Calu3 (cell line): ENCODE measurements at places on chromosomes 13 and 19. TPM values are rescaled to one million over a fixed set of nuclear protein-coding genes. Genes with fewer than 3 reads are reported as not detected.

- no peak overlapping the region for H3K4me3 ChIP-seq
- DNase-seq = peak; percentile 11
- H3K36me3 ChIP-seq = no peaks in the 10 kb centered on the region
- H3K4me1 ChIP-seq = no peaks in the 10 kb centered on the region
Measured at GRCh38 chr13:19818223-19818842, 35.6 kb upstream of the PSPC1 start.

Gene ZNF442
- total RNA-seq = 1.3 and 1.4 TPM in 2 replicates

DNA sequence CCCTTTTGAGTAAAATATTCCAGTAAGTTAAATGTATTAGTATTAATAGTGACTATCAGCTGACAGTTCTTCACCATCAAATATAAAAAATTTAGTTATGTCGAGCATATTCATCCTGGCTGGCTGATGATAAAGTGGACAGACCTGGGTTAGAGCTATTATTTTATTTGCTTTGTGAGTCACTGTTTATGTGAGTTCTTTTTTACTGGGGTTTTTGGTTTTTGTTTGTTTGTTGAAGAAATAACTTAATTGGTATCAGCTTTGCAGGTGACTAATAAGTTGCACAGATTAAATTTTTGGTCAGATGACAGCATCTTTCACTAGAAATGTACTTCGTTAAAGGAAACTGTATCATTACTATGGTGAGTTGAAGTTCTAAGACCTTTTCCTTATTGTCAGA lies 224.7 kb downstream of the GGACT start:
- H3K27me3 ChIP-seq = no peaks in the 10 kb centered on the region
- H3K27ac ChIP-seq = no peak overlapping the region
- no peaks in the 10 kb centered on the region for H3K36me3 ChIP-seq
- no peak for DNase-seq
- H3K4me1 ChIP-seq = peaks cover 8% of the 10 kb centered on the region

DNA sequence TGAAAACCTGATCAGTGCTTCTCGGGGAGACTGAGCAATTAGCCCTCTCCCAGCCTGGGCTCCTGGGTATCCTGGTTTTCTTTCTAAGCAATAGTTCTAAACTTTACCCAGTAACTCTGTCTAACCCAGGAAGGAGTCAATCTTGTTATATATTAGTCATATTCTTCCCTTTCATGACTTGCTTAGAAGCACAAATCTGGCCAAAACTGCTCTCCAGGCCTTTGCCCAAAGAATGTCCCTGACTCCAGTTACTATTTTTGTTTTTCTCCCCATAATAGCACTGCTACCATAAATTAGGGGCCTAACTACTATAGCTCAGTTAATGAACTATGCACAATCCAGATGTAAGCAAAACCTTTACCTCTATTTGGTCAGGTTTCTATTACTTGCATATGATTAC lies 355.8 kb upstream of the HTR2A start:
- H3K4me1 ChIP-seq = no peaks in the 10 kb centered on the region
- H3K4me3 ChIP-seq = no peak overlapping the region
- H3K27ac ChIP-seq = no peak overlapping the region
- H3K36me3 ChIP-seq = no peaks in the 10 kb centered on the region
- DNase-seq = no peak

Gene SLC46A3
- total RNA-seq = 1.3 TPM in 2 replicates

Gene S1PR4
- total RNA-seq = 0.37 TPM in 1 of 2 replicates, not detected in the other

DNA sequence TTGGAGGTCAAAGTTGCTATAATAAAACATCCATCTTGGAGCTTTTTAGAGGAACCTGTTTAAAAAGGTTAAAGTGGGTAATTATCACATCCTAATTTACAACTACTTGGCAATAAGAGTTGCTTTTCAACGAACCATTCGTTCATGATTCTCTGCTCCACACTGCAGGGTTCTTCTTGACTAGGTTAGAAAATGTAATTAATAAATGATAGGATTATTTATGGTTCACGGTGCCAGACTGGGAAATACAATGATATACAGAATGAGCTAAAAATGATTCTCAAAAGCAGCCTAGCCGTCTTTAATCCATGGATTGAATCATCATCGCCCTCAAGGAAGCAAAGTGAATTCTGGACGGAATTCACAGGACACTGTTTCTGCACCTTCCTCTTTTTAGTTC lies 291.2 kb downstream of the TEX29 start:
- H3K4me3 ChIP-seq = no peak overlapping the region
- no peak overlapping the region for H3K27ac ChIP-seq
- DNase-seq = no peak
- no peaks in the 10 kb centered on the region for H3K4me1 ChIP-seq
- no peaks in the 10 kb centered on the region for H3K27me3 ChIP-seq

- H3K4me1 ChIP-seq = peaks cover 12% of the 10 kb centered on the region
- no peak overlapping the region for H3K4me3 ChIP-seq
- no peak for DNase-seq
- H3K27me3 ChIP-seq = no peaks in the 10 kb centered on the region
- H3K27ac ChIP-seq = no peak overlapping the region
Measured at GRCh38 chr19:46607448-46607841, 6.3 kb downstream of the CALM3 start.

- no peak overlapping the region for H3K4me3 ChIP-seq
- no peaks in the 10 kb centered on the region for H3K4me1 ChIP-seq
- H3K27me3 ChIP-seq = peaks cover 34% of the 10 kb centered on the region
- H3K27ac ChIP-seq = no peak overlapping the region
Measured at GRCh38 chr13:29402166-29402636, 193.3 kb downstream of the SLC7A1 start.

GRCh38 chr19:36140304-36141038 lies 605 bp downstream of the CAPNS1 start:
- peaks cover 29% of the 10 kb centered on the region for H3K4me1 ChIP-seq
- DNase-seq = peak; percentile 63
- H3K27ac ChIP-seq = peak overlapping the region; percentile 99
- peak overlapping the region; percentile 95 for H3K4me3 ChIP-seq
- H3K27me3 ChIP-seq = no peaks in the 10 kb centered on the region

DNA sequence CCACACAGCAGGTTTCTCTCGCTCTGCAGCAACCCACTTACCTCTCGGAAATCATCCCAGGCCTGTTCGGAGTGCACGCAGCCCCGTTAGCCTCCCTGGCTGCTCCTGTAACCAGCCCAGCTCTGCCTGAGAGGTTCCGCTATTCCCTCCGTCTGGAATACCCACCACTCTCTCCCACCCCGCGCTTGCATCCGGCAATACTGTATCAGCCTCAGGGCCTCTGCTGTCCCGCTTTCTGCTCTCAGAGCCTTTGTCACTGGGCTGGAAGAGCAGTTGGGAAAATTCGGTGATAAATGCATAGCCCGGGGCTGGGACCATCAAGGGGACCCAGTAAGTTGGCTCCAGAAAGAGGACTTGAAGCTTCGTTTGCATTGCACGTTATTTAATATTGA lies 759 bp upstream of the TLE6 start:
- H3K4me1 ChIP-seq = no peaks in the 10 kb centered on the region
- DNase-seq = no peak
- peak overlapping the region; percentile 72 for H3K4me3 ChIP-seq
- peaks cover 11% of the 10 kb centered on the region for H3K36me3 ChIP-seq
- H3K27ac ChIP-seq = no peak overlapping the region

Gene MEF2B
- 1.7 and 2.3 TPM in 2 replicates for total RNA-seq

DNA sequence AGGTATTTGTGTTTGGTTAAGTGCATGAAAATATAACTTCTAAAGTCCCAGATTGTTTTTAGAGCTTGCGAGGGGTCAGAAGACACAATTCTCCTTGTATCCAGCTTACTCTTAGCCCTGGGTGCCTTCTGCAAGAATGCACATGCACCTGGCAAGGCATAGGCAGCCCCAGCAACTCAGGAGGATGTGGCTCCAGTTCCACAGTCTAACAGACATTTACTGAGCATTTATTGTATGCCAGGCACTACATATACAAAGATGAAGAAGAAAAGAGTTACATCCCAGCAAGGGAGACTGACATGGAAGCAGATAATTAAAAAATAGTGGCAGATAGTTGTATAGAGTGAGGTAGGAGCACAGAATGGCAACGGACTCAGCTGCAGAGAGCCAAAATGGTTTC lies 101.1 kb upstream of the FRY start:
- no peaks in the 10 kb centered on the region for H3K27me3 ChIP-seq
- peaks cover 5% of the 10 kb centered on the region for H3K36me3 ChIP-seq
- peaks cover 9% of the 10 kb centered on the region for H3K4me1 ChIP-seq
- no peak overlapping the region for H3K27ac ChIP-seq

DNA sequence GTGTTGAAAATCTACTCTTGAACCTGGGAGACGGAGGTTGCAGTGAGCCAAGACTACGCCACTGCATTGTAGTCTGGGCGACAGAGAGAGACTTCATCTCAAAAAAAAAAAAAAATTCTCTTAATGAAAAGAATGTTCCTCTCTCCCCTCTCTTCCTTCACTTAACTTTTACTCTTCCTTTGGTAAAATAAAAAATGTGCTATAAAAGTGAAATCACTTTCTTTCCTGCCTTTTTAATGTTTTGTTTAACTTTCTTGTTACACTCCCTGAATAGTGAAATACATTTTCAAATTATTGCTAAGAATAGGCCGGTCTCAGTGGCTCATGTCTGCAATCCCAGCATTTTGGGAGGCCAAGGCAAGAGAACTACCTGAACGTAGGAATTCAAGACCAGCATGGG lies 86.5 kb downstream of the DACH1 start:
- no peaks in the 10 kb centered on the region for H3K27me3 ChIP-seq
- H3K4me1 ChIP-seq = no peaks in the 10 kb centered on the region
- no peak for DNase-seq
- no peak overlapping the region for H3K27ac ChIP-seq
- H3K4me3 ChIP-seq = no peak overlapping the region

DNA sequence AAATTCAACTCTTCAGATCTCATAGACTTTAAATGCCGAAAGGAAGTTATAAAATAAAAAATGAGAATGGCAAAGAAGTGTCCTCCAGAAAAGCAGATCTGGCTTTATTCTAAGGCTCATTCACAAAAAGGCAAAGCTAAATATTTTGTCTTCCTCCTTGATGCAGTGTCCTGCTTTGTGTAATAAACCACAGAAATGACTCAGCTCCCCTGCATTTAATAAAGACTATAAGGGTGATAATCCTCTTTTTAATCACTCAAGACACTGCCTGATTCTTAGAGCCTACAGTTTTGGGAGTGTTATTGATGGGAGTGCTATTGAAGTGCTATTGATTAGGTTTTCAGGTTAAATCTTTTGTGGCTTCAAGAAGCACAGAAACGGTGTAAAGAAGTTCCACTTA lies 482.0 kb downstream of the PCDH20 start:
- H3K36me3 ChIP-seq = no peaks in the 10 kb centered on the region
- no peak overlapping the region for H3K4me3 ChIP-seq
- H3K4me1 ChIP-seq = no peaks in the 10 kb centered on the region

Gene SYNGR4
- total RNA-seq = not detected in 2 replicates

- no peaks in the 10 kb centered on the region for H3K27me3 ChIP-seq
- H3K4me1 ChIP-seq = peaks cover 13% of the 10 kb centered on the region
- H3K36me3 ChIP-seq = peaks cover 4% of the 10 kb centered on the region
- DNase-seq = peak; percentile 81
Measured at GRCh38 chr19:55437410-55437809, 5.7 kb downstream of the SHISA7 start.

DNA sequence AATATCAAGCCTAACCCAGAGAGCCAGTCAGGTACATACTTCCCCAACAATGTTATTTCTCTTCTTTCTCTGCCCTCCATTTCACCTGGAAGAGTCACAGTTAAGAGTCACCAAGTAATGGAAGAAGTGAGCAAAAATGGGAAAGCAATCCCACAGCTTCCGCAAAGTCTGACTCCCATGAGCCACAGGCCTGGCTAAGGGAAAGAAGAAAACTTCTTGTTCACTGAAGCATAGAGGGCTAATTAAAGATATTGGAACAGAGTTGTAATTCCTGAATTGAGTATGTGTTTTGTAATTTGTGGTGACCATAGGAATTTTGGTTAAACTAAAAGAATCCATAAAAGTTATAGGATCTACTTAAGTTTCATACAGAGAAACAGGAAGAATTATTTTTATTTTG lies 830.9 kb upstream of the PCDH20 start:
- no peak overlapping the region for H3K4me3 ChIP-seq
- no peak for DNase-seq
- H3K36me3 ChIP-seq = no peaks in the 10 kb centered on the region
- no peaks in the 10 kb centered on the region for H3K27me3 ChIP-seq
- no peaks in the 10 kb centered on the region for H3K4me1 ChIP-seq

- no peaks in the 10 kb centered on the region for H3K36me3 ChIP-seq
- DNase-seq = no peak
- H3K27me3 ChIP-seq = peaks cover 12% of the 10 kb centered on the region
- no peak overlapping the region for H3K27ac ChIP-seq
Measured at GRCh38 chr13:94795292-94795691, 82.9 kb upstream of the SOX21 start.

Gene ZNF880
- total RNA-seq = not detected in 2 replicates

Gene MEIOSIN
- not detected in 2 replicates for total RNA-seq

GRCh38 chr19:800360-801029 lies 3.2 kb downstream of the PTBP1 start:
- H3K36me3 ChIP-seq = peaks cover 77% of the 10 kb centered on the region
- H3K27me3 ChIP-seq = no peaks in the 10 kb centered on the region
- peaks cover 10% of the 10 kb centered on the region for H3K4me1 ChIP-seq
- DNase-seq = peak; percentile 36
- H3K27ac ChIP-seq = peak overlapping the region; percentile 73
- peak overlapping the region; percentile 77 for H3K4me3 ChIP-seq

DNA sequence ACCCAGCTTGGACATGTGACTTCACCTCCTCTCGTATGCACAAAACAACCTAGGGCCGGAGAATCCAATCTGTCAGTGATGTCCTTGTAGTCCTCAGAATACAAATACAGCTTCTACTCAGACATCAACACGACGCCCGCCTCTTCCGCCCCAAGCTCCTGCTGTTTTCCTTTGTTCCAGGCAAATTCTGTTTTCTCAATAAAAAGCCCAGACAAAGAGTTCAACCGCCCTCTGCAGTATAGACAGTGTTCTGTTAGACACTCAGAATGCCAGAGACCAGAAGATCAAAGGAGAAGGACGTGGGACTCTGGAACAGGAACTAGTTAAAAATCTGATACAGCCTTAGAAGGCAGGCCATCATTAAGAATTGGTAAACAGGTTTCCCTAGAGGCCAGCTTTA lies 42.0 kb upstream of the GGACT start:
- H3K27me3 ChIP-seq = no peaks in the 10 kb centered on the region
- no peaks in the 10 kb centered on the region for H3K4me1 ChIP-seq
- no peaks in the 10 kb centered on the region for H3K36me3 ChIP-seq
- H3K27ac ChIP-seq = no peak overlapping the region
- H3K4me3 ChIP-seq = no peak overlapping the region
- no peak for DNase-seq

- H3K36me3 ChIP-seq = peaks cover 42% of the 10 kb centered on the region
- H3K4me3 ChIP-seq = no peak overlapping the region
- no peak for DNase-seq
- no peaks in the 10 kb centered on the region for H3K4me1 ChIP-seq
Measured at GRCh38 chr19:38203197-38203596, 20.8 kb downstream of the DPF1 start.

GRCh38 chr19:7739801-7740681 lies 7.3 kb downstream of the CD209 start:
- H3K27ac ChIP-seq = no peak overlapping the region
- H3K4me1 ChIP-seq = no peaks in the 10 kb centered on the region
- no peak overlapping the region for H3K4me3 ChIP-seq
- no peak for DNase-seq
- H3K27me3 ChIP-seq = peaks cover 92% of the 10 kb centered on the region
- H3K36me3 ChIP-seq = no peaks in the 10 kb centered on the region
